ENCODE measurements at places on chromosomes 16 and 17.

GRCh38 chr17:57533684-57534305 lies 211.3 kb downstream of the CCDC182 start:
- DNase-seq = no peak

GRCh38 chr17:64502809-64503208 lies 3.3 kb downstream of the DDX5 start:
- DNase-seq = no peak

- DNase-seq = no peak
Measured at GRCh38 chr16:73279451-73279850, 231.5 kb upstream of the ZFHX3 start.

DNA sequence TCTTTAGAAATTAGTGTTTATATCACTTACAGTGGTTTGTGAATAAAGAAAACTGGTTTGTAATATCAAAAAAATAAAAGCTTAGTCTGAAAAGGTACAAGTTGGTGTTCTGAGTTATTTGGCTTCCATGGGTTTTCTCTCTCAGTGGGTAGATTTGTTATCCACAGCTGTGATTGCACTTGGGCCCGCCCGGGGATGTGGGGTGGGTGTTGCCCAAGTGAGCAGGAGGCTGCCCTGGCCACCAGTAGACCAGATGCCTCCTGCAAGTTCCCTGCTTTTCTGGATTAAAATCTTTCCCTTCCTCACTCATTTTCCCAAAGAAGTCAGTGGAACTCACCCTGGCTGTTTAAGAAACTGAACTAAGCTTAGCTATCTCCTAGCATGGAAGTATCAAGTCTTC lies 380.6 kb downstream of the RBFOX1 start:
- no peak for DNase-seq

- peak; percentile 71 for DNase-seq
Measured at GRCh38 chr17:49677134-49677932, 564 bp downstream of the SPOP start.

- DNase-seq = no peak
Measured at GRCh38 chr17:62968445-62968923, 2.4 kb downstream of the TANC2 start.

GRCh38 chr16:57245472-57246113 lies 534 bp downstream of the ARL2BP start:
- no peak for DNase-seq

- no peak for DNase-seq
Measured at GRCh38 chr16:82257990-82258389, 88.0 kb upstream of the MPHOSPH6 start.
